ENCODE measurements at places on chromosomes 11 and 22.

DNA sequence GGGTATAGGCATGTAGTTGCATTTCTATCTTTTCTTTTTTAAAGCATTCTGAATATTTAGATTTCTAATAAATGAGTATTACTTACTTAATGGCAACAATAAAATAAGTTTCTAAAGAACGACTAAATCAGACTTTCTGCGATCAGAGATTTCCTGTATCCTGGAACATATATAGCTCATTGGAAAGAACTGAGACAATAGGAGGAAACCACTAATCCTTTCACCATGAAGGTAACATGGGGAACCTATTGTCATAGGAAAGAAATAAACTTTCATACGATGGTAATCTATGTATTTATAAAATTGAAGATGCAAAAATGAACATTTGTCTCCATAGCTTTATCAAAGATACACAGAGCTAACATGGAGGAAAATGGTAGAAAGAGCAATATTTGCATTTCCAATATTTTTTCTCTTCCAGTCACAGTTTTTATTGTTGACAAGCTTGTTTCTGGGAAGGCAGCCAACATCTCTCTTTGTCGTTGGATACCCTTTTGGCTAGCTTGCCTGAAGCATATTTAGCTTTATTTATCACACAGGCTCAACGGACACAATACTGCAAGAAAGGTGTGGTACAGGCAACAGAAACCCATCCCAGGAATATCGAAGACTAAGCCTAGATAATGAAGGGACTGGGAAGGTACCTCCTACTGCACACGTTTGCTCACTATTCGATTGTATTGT, 293.3 kb upstream of the MPPED2 start:
- DNase-seq, result no peak

GRCh38 chr11:78140392-78141077, 1.1 kb upstream of the ALG8 start:
- no peak for DNase-seq

- no peak for DNase-seq
These were observed 900.1 kb downstream of the BRD1 start for GRCh38 chr22:48927591-48927990.

DNA sequence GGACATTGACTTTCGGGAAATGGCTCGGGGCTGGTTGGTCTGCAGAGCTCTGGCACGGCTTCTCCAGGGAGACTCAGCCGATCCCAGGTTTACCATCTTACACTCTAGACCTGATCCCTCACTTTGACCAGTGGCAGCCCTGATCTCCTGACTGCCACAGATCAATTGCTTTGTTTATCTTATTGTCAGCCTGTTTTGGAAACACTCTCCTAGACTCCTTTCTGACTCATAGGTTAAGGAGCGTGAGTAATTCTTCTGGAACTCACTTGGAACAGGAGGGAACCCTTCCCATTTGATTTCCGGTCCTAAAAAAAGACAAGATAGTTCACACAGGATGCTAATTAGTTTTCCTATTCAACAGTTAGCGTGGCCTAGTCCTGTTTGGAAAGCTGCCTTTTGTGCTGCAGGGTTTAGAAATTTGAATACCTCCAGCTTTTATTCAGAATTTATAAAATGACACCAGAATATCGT, 16.0 kb upstream of the BMAL1 start:
- DNase-seq, result no peak

- DNase-seq, result no peak
These were observed 474.6 kb upstream of the RAG2 start for GRCh38 chr11:37072538-37073055.

GRCh38 chr22:26565889-26566288, 24.0 kb downstream of the TPST2 start:
- DNase-seq, result no peak

GRCh38 chr22:45130891-45131290, 32.8 kb upstream of the NUP50 start:
- no peak for DNase-seq

GRCh38 chr11:124277804-124278203, 21.6 kb downstream of the OR8G5 start:
- DNase-seq, result no peak

GRCh38 chr11:123536690-123537437, 106.8 kb downstream of the GRAMD1B start:
- no peak for DNase-seq

DNA sequence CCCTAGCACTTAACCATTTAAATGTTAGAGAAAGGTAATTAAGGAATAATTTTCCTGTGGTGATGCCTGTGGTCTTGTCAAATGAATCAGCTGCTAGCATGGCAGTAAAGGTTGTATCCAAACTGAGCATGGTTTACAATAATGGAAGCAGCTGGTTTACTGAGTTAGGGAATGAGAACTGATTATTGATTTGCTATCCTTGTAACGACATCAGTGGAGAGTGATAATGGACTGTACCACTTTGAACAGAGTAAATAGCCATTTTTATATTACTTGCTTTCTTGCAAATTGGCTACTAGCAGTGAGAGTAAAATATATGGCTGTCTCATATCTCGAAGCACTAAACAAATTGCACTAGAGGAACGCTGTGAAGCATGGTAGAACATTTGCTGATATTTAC, 589.0 kb upstream of the ANO5 start:
- no peak for DNase-seq

GRCh38 chr11:16047073-16047472, 309.3 kb downstream of the SOX6 start:
- no peak for DNase-seq

DNA sequence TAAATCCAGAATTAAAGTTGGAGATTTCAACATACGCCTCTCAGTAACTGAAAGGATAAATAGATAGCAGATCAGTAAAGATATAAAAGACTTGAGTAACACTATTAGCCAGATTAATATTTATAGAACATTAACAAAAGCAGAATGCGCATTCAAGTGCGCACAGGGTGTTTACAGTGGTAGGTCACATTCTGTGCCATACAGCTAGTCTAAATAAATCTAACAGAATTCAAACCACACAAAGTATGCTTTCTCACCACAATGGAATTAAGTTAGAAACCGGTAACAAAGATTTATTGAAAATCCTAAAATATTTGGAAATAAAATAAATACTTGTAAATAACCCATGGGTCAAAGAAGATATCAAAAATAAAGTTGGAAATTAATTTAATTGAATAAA, 341.0 kb downstream of the DYNC2H1 start:
- no peak for DNase-seq

DNA sequence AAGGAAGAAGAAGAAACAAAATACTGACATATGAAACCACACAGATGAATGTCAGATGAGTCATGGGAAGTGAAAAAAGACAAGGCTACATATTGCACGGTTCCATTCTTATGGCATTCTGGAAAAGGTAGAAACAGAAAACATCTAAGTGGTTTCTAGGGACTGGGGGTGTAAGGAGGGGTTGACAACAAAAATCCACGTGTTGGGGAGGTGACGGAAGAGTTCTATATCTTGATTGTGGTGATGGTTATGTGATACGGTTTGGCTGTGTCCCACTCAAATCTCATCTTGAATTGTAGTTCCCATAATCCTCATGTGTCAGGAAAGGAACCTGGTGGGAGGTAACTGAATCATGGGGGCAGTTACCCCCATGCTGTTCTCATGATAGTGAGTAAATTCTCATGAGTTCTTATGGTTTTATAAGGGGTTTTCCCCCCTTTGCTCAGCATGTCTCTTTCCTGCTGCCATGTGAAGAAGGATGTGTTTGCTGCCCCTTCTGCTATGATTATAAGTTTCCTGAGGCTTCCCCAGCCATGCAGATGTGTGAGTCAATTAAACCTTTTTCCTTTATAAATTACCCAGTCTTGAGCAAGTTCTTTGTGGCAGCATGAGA, 6.4 kb upstream of the ARFGAP3 start:
- DNase-seq, result peak; percentile 55

- no peak for DNase-seq
These were observed 26.9 kb downstream of the PPFIA1 start for GRCh38 chr11:70297341-70297740.

GRCh38 chr11:34145073-34145472, 39.6 kb downstream of the NAT10 start:
- DNase-seq, result no peak

GRCh38 chr11:75667831-75668450, 897 bp downstream of the MAP6 start:
- DNase-seq, result peak; percentile 12

- DNase-seq, result no peak
These were observed 19.4 kb downstream of the TMEM218 start for GRCh38 chr11:125091877-125092664.

Measured in stimulated activated naive CD4-positive, alpha-beta T cell treated with Interleukin-2 at 50 U/mL for 16 hours (primary cell).